ENCODE measurements at places on chromosomes 12 and 14.

DNA sequence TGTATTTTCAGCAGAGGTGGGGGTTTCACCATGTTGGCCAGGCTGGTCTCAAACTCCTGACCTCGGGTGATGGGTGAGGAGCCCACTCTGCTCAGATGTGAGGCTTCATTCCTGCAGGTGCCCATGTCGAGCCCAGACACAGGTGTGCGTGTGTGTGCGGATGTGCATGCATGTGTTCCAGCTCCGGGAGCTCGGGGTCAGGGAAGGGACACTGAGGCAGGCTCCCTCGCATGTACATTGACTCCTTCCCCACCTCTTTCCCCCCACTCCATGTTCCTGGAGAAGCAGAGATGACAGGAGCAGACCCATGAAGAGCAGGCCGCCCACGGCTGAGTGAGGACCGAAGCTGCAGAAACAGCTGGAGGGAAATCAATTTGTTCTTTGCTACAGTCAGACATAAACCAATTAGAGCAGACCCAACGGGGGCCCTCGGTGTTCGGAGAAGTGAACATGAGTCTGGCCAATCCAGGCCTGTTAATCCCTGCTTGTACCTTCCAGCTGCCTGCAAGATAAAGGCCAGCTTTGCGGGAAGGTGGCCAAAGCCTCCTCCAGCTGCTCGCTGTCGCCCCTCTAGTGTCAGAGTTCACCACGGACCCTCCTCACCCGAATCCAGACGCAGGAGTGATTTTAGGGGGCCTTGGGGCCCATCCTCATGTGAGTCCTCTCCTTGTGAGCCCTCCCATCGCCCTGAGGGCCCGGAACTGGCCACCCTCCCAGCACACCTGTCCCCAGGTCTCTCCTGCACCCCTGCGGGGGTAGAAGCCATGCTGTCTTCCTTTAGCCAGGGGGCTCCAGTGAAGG, 321.0 kb upstream of the RTL1 start:
- peak; percentile 72 for DNase-seq

- no peak for DNase-seq
Observed at GRCh38 chr14:73189651-73190050, 47.7 kb upstream of the PAPLN start.

- DNase-seq: no peak
Observed at GRCh38 chr14:22450266-22450665, 138.8 kb downstream of the DAD1 start.

DNA sequence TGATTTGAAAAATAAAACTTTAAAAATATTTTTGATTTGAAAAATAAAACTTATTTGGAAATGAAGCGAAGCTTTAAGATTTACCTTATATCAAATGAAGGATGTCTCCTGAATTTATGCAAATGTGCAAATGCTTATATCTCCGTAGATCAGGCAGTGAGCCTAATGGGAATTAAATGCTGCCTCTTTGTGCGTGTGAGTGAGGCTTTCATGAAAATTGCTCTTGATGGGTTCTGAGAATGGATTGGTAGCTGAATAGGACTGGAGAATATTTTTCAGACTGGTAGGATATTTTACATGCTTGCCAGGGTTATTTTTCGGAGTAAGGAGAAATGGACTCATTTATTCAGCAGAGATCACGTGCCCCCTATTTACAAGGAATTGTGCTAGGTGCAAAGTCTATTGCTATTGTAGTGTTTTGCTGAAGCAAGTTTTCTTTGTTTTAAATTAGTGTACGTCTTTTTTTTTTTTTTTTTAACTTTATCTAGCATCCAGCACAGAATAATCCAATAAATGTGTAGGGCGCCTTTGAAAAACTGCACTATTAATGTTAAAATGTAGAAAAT, 2.4 kb downstream of the VRK1 start:
- DNase-seq: no peak

- no peak for DNase-seq
Observed at GRCh38 chr14:102201353-102201738, 61.6 kb downstream of the WDR20 start.

DNA sequence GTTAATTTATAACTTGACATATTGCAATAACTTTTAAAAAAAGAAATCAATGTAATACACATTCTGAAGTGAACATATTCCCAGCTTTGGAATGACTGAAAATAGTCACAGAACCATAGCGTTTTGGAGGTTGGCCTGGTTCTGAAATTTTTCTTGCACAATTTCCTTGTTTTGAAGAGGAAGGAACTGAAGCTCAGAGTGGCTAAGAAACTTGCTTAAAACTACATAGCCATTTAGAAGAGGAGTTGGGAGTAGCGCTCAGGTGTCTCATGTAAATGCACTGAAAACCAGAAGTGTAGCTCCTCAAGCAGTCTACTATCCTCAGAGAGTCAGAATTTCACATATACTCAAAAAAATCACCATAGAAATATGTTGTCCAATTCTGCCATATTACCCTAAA, 41.2 kb downstream of the SLC38A1 start:
- no peak for DNase-seq

DNA sequence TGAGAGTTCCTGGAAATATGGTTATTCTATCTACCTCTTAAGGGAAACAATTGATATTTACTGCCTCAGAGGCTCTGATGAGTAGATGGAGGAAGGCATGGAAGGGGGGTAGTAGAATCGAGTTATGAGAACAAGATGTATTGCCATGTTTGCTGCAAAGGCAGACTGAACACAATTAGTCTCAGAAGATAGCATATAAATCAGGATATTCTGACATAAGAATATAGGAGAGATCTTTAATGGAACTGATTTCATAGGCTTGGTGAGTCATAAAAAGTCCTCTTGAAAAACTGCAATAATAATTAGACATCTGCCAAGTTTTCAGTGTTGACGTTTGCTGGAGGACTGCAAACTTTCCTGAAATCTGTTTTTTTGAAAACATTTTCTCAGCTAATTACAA, 636.1 kb downstream of the TMTC2 start:
- no peak for DNase-seq

- DNase-seq: no peak
Observed at GRCh38 chr12:570435-570920, 92.8 kb downstream of the NINJ2 start.

- no peak for DNase-seq
Observed at GRCh38 chr12:120614848-120615247, 25.6 kb upstream of the CABP1 start.

DNA sequence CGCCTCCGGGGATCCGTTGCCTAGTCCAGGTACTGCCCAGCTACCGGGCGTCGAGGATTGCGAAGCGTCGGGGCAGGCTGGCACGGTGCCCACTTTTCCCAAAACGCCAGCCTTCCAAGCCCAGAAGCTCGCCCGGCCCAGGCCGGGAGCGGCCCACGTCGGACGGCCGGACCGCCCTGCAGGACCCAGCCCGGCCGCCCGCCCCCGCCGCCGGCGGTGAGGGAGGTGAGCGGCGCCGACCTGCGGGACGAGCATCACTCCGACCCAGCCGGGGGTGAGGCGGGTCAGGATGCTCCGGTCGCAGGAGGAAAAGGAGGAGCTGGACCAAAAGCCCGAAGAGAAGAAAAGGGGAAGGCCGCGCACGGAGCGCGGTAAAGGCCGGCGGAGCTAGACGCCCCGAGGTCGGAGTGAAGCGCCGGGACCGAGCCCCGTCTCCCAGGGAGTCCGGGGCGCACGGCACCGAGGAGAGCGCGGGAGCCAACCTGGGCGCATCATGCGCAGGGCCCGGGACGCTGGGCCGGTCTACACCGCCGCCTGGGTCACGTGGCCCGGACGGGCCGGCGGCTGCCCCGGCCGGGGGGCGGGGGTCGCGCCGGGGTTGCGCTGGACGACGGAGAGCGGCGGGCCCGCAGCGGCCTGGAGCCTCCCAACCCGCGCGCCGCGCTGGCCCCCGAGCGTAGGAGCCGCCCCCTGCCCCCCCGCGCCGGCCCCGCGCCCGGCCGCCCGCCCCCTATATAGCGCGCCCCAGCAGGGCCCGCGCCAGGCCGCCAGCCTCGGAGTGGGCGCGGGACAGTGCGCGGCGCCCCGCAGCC, at the start of gene AQP5:
TSS of gene AQP5 (plus strand) at position 762 of the 812 bp plus-strand sequence. CDS start 146 bp downstream, outside the sequence.
- no peak for DNase-seq

DNA sequence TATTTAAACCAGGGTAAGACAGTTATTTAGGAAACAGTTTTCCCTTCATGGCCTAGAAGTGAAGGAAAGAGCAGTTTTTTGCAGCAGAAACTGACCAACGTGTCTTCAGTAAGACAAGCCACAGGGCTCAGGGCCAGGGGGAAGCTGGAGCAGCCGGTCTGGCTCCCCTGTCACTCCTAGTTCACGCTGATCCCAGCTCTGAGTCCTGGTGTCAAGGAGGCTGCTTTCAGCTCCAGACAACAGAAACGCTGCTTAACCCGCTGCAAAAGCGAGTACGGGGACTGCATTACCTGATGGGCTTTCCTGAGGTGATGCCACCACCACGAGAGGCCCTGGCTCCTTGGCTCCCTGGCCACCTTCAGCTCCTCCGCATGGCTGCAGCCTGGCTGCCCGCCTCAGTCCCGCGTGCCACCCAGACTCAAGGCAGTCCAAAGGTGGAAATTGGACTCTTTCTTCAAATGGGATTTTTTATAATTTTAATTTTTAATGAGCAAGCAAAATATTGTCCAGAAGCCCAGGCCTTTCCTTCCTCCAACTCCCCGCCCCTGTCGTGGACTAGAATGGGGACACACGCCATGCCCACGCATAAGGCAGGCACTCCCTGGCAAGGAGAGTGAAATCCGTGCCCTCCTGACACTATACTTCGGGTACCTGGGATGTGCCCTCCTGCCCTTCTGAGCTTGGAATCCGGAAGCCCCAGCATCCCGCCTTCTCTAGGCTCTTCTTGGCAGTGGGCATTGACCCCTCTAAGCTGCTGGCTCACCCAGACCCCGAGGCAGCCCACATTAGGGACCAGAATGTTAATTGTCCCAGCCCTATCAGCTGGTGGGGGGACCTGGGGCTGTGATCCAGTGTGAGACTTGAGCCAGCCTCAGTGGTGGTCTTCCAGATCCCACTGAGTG, 85.0 kb downstream of the PAPOLA start:
- DNase-seq: no peak
